ENCODE measurements at places on chromosomes 2 and 18.

DNA sequence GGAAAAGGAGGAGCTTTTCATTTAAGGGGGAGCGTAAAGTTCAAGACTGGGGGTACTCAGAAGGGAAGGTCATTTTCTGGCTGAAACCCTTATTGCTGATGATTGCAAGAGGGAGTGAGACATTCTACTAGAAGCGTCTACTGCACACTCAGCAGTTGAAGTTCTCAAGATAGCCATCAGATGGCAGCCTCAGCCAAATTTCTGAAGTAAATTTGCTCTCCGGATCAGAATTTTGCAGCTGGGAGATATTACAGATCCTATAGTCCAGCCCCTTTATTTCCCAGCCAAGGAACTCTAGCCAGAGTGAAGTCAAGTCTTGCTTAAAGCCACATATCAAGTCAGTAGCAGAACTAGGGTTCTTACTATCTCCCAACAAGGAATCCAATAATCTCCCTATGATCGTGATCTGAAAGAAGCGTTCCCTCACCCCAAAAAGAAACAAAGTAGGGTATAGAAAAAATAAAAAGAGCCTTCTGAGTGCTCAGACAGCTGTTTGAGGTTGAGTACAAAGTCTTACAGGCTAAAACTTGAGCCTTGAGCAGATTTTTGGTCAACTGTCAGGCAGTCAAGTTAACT is 24.0 kb downstream of the RAX start:
- DNase-seq = no peak

GRCh38 chr2:217922101-217923006 is 80.4 kb downstream of the TNS1 start:
- DNase-seq = no peak

GRCh38 chr18:1998121-1998520 is 573.2 kb downstream of the METTL4 start:
- no peak for DNase-seq

DNA sequence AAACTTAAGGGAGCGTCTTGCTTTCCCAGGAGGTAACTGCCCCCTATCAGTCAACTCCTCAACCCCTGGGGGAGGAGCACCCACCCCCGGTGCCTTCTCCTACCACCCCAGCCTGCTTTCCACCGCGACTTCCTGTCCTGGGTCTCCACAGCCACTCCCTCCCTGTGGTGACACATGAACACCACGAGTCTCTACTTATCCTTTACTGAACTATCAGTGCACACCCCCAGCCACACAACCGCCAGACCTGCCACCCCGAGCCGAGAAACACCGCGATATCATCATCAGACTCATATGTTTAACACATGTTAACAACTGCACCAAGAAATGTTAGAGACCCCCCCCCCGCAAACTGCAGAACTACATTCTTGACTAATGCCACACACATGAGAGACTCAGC is 43.3 kb downstream of the LONRF2 start:
- DNase-seq = no peak

GRCh38 chr2:218885981-218886947 is 5.6 kb downstream of the WNT10A start:
- no peak for DNase-seq

GRCh38 chr2:70086838-70087701 is at the start of gene PCBP1:
TSS of gene PCBP1 (plus strand) at chr2:70087477. CDS start at chr2:70087744, 267 bp downstream.
- DNase-seq = peak; percentile 94

- DNase-seq = no peak
Observed at GRCh38 chr18:57220930-57221483, 74.1 kb downstream of the BOD1L2 start.

- DNase-seq = no peak
Observed at GRCh38 chr2:219446101-219446504, 11.5 kb downstream of the SPEG start.

GRCh38 chr2:216992056-216992675 is 132.3 kb upstream of the TNP1 start:
- no peak for DNase-seq

- no peak for DNase-seq
Observed at GRCh38 chr2:17962876-17963275, 84.4 kb downstream of the KCNS3 start.

DNA sequence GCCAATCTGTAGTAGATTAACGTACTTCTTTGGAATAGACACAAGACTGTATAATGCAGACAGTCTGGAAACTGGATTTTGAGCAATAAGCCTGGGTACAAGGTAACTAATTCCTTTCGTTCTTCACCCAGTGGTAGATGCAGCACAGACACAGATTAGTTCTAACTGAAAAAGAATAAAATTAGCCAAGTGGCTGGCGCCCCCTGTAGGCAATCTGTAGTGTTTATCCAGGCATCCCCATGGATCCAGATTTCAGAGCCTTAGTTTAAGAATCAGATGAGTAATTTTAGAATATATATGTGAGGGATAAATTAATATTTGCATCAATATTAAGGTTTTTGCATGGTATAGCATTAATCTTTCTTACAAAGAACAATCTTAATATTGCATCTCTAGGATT is 563.9 kb downstream of the DCC start:
- no peak for DNase-seq

- no peak for DNase-seq
Observed at GRCh38 chr2:9302755-9303154, 96.1 kb downstream of the ASAP2 start.

DNA sequence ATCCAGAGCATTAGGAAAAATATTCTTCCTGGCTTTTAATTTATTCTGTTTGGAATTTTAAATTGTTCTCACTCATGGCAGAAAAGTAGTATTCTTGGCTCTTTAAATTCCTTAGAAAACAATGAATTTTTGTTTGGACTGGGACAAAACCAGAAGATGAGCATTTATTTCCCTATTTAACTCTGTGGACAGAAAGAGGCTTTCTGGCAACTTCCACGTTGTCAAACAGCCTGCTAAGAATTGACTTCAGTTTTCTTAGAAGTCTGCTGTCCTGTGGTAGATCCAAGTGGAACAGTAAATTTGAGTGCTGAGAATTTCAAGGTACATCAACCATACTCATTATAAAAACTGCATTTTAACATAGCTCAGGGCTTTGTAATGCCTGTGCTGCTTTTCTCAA is 83.8 kb downstream of the MGAT5 start:
- no peak for DNase-seq

GRCh38 chr18:64720781-64721464 is 572.0 kb upstream of the LINC00305 start:
- no peak for DNase-seq

DNA sequence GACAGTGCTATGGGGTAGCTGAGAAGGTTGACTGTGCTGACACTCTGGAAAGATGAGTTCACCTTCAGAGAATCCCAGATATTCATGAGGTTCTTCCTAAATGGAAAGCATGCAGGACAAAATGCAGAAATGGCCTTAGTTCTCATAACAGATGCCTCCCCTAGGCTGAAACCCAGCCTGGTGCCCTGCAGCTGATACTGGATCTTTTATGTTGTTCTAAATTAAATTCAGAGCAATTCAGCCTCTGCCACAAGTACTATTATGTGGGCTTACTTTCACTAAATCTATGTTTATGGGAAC is 172.0 kb upstream of the SERPINE2 start:
- DNase-seq = no peak

DNA sequence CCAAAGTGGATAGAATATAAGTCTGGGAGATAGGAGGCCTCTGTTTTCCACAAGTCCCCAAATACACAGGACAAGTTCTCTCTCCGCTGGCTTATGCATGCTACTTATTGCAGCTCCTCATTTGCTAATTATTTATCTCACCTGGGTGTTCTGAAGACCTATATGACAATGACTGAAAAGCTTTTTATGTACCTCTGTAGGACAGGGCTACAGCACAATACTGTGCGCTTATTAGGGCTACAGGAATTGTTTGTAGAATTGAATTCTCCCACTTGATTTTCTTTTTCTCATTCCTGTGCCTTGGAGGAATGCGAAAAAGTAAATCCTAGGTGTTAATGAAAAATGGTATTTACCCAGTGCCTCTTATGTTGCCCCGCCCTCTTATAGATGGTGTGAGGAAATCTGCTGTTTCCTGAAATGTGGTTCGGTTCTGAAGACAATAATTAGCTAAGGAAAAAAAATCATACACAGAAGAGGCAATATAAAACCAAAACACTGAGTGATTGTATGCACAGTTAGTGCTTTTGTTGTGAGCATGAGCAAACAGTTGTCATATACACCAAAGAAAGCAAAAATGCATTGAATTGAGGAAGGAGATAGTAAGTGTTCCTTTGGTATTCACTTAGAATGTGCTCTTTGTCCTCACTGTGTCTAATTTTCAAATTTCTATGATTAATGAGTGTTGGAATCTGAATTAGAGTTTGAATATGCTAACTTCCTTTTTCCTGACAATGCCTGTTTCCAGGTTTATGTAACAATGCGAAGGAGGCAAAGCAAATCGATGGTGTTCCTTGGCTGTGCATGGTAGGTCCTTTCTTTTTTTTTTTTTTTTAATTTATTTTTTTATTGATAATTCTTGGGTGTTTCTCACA is 78.7 kb upstream of the PNPT1 start:
- no peak for DNase-seq

- no peak for DNase-seq
Observed at GRCh38 chr2:20469595-20469994, 22.7 kb downstream of the RHOB start.

GRCh38 chr18:45725336-45725735 is 1.4 kb downstream of the SLC14A1 start:
- no peak for DNase-seq

- DNase-seq = no peak
Observed at GRCh38 chr2:239273280-239274234, 127.3 kb downstream of the HDAC4 start.

- no peak for DNase-seq
Observed at GRCh38 chr2:190535586-190535985, 1.1 kb upstream of the NEMP2 start.

DNA sequence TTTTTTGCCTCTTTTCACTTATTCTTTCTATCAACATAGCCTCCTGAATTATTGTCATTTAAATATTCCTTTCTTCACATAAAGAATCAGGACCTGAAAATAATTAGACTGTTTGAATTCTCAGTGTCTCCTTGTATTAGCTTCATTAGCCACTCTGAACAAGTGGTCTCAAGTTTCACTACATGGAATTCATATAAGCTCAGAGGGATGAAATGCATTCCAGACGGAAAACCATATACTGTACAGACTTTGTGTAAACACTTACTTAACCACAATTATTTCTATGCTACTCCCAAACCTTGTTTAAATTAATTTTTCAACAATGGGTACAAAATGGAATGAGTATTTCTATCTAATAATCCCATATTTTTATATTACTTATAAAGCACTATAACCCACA is 53.4 kb downstream of the CHN1 start:
- DNase-seq = no peak

DNA sequence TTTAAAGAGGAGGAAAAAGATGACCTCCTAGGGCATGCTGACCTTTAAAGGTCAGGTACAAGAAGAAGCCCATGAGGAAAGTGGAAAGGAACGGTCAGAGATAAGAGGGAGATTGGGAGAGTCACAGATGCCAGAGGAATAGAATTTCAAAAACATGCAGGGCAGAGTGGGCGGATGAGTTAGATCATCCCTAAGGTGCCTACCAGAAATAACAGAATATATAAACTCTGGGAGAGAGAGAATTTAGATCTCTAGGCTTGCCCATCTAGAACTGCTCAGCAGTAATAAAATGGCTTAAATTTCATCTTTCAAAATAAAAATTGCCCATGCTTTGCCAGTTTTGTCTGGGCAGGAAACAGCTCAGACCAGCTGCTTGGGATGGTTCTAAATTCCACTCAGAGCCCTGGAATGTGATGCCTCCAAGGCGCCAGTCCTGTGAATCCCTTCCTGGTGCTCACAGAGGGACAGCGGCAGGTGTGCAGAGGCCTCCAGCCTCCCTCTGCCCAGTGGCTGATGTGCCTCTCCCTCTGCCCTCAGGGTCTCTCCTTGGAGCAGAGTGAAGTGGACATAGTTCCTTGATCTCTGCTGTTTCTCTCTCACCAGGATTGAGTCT is 130.9 kb downstream of the ANTXR1 start:
- DNase-seq = no peak

DNA sequence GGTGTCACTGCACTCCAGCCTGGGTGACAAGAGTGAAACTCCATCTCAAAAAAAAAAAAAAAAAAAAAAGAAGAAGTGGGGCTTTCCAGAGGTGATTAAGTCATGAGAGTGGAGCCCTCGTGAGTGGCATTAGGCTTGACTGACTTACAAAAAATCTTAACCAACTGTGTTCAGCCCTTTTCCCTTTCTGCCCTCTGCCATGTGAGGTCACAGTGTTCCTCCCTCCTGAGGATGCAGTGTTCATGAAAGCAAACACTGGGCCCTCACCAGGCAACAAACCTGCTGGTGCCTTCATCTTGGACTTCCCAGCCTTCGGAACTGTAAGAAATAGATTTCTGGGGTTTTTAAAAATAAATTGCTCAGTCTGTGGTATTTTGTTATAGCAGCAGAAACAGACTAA is 37.0 kb upstream of the METTL21A start:
- no peak for DNase-seq

GRCh38 chr2:60899230-60899891 is 18.0 kb downstream of the REL start:
- peak; percentile 35 for DNase-seq

GRCh38 chr18:43277164-43277600 is at the start of gene SYT4:
TSS of gene SYT4 (minus strand) at chr18:43277490. CDS start at chr18:43277281, 209 bp downstream.
- no peak for DNase-seq

DNA sequence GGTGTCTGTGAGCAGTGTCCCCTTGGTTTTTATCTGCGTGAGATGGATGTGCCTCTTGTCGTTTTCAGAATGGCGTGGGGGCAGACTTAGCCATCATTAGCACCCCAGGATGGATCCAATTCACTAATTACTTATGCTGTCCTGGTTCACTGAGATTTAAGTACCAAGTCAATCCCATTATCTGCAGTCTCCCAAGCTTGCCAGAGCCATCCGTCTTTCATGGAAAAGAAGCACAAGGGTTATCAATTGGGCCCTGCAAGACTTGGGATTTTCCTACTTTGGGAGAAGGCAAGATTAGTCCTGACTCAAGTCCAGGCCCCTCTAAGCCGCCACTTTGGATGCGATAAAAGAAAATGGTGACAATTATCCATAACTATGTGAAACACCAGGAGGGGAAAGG is 404.0 kb downstream of the TMEM182 start:
- DNase-seq = no peak

DNA sequence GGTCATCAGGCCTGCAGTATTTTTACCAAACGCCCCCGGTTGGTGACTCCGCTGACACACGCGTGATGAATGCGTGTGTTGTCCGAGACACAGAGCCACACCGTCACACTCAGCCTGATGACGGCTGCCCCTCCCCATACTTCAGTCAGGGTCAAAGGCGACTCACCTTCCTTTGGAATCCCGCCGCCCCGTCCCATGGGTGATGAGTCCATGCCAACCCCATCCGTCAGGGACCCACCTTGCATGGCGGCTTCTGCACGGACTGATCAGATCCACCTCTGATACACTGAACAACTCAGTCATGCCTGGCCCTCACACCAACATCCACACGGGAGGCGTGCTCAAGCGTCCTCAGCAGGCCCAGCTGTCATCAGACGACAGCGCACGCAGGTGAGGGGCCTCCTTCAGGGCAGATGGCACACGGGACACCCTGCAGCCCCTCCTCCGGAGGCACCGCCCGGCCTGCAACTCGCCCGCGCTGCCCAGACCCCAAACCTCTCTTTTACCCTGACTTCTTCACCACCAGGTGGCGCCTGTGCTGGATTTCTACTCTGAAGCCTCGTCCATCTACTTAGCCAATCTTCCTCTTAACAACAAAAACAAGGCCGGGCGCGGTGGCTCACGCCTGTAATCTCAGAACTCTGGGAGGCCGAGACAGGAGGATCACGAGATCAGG is 89.2 kb downstream of the ZNF516 start:
- DNase-seq = no peak

- no peak for DNase-seq
Observed at GRCh38 chr18:5998166-5998881, 103.0 kb upstream of the TMEM200C start.

- no peak for DNase-seq
Observed at GRCh38 chr2:101989740-101990460, 1.9 kb upstream of the IL1R2 start.
